Renal cortex interstitium (tissue), 15 donors: ENCODE measurements at places on chromosomes 5 and 9. TPM values are rescaled to one million over a fixed set of nuclear protein-coding genes. Genes with fewer than 3 reads are reported as not detected.
A peak's percentile ranks its signal among the peaks of the same experiment; 100 is the strongest.

DNA sequence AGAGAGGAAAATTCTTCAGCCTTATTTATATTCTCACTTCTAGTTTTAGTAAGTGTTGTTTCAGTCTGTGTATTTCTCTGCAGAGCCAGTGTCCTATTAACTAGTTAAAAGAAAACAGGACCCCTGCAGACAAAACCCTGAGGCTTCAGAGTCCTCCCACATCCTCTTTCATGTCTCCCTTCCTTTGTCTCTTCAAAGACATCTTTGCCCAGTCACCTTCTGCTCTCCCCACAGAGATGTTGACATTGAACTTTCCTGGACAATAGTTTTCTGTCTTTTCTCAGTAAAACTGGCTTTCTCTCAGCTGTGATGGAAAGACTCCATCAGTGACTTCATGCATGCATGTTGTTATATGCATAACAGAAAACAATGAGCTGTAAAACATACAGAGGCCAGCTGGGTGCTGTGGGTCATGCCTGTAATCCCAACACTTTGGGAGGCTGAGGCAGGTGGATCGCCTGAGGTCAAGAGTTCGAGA is 20.2 kb downstream of the GRAMD2B start:
- DNase-seq = no peak

DNA sequence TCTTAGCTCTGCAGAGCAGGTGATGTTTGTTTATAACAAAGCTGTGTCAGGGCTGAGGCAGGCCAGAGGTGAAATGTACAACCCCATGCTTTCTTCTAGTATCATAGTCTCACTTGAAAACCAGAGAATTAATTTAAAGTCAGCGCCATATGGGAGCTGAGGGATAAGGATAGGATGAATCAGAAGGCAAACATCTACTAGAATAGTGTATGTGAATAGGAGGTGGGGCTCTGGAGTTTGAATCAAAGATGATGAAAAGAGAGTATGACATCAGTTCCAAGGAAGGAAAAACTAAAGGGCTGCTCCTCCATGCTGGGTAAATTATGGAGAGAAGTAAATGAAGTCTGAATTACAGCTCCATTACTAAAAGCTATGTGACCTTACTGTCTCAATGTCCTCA is 441.5 kb downstream of the RASEF start:
- DNase-seq = no peak

- DNase-seq = no peak
Observed at GRCh38 chr5:89255845-89256463, 373.0 kb upstream of the MEF2C start.

DNA sequence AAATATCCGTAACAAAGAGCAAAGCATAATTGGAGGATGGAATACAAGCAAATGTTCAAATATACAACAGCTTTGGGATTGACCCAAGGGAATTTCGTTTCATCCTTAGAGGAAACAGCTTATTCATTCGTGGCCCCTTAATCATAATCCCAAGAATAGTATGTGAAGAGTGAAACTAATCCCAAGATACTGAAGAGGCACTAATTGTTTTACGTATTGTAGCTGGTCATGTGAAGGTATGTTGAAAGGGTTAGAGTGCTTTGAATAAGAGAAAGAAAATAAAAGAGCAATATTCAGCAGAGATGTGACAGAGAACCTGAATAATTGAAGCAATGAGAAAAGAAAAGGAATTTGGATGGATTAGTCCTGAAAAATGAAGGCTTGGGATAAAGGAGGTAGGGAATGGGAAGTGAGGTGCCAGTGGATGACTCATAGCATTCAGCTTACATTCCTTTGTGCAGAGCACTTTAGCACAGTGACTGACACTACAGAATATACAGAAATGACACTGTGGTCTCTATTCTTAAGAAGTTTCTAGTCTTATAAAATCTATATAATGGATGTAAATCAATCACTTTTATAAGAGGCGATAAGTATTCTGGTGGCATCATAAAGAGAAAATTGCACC is 221.9 kb downstream of the TLR4 start:
- DNase-seq = no peak

DNA sequence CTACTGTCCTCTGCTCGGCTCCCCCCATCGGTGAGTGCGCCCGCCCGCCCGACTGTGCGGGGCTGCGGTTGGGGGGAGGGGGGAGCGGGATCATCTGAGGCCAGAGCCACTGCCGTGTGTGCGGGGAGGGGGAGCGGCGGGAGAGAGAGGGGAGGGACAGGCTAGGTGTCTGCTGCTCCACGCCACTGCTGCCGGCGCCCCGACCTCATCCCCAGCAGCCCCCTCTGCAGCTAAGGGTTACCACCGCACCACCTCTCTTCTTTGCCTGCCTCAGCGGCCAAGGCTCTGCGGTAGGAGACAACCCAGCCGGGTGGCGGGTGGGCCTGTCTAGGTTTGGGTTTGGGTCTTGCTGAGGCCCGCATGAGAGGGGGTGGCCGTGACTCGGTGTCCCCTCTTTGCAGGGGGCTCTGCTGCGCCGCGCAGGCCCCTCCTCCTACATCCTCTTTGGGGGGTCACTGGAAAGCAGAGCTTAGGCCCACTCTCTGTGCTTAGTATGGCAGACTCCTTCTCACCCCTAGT is 670 bp upstream of the PURA start:
- DNase-seq = no peak

- no peak for DNase-seq
Observed at GRCh38 chr9:38149647-38150046, 80.6 kb upstream of the SHB start.

- DNase-seq = peak; percentile 26
Observed at GRCh38 chr5:73214996-73215395, 42.0 kb downstream of the TMEM174 start.

DNA sequence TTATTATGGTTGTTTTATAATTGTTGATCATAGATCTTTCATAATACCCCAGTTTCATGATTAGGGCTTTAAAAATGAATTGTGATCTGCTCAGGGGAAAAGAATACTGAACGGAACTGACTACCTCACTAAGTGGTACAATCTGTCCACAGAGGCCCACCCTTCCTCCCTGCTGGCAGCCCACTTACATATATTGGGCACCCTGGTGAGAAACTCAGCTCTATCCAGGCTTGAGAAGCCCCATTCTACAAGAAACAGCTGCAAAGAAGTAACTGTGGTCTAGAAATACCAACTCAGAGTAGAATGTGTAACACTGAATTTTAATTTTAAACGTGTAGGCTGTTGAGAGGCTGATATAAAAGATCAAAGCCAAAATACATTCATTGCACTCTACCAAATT is 46.9 kb downstream of the TSSK1B start:
- DNase-seq = no peak

GRCh38 chr5:65866837-65867521 is 59.4 kb upstream of the ERBIN start:
- DNase-seq = no peak

- DNase-seq = no peak
Observed at GRCh38 chr5:87524217-87524616, 111.5 kb upstream of the CCNH start.

DNA sequence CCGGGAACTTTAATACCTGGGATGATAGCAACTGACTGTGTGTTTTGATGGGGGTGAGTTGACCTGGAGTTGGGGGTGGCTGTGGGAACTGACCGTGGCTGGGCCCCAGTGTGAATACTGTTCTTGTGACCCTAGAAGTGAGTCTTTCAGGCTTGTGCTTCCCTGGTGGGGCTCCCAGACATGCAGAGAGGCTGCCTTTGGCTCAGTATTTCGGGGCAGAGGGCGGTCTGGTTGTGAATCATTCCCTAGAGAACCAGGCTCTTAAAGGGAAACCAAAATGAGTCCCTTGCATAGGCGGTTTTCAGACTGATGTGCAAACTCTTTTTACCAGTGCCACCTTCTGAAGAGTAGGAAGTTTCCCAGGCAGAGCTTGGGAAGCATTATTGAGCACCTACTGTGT is 132.1 kb downstream of the MACROH2A1 start:
- DNase-seq = no peak

The PPIC gene
- polyA plus RNA-seq = 37.5 TPM

The PRLR gene
- 47.5 TPM for polyA plus RNA-seq

The CCL21 gene
- polyA plus RNA-seq = 8.4 TPM
